Right cardiac atrium (tissue), 5 donors: ENCODE measurements at places on chromosomes 4 and X. TPM values are rescaled to one million over a fixed set of nuclear protein-coding genes. Genes with fewer than 3 reads are reported as not detected.

ADH7 gene
- 0.02 TPM for polyA plus RNA-seq

GPR34 gene
- 1.5 TPM for polyA plus RNA-seq

DNA sequence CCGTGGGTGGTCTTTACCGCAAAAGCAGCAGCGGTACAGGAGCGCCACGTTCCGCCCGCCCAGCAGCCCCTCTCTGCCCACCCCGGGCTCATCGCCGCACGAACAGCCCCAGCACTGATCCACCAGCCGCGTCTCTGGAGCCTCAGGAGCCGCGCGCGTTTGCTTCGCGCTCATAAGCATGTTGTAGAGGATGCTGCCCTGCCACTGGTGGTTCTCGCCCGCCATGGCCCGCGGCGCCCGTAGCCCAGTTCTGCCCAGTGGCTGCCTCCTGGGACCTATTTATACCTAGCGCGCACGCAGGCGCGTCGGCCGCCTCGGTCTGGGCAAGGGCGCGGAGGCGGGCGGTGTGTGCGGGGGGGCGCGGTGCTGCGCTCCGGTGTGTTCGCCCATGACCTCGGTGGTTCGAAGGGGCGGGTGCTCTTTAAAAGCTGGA is at the start of gene NR0B1:
TSS of gene NR0B1 (minus strand) at position 252 of the 433 bp plus-strand sequence. CDS start at position 225, 27 bp downstream.
- peak; percentile 28 for DNase-seq

DNA sequence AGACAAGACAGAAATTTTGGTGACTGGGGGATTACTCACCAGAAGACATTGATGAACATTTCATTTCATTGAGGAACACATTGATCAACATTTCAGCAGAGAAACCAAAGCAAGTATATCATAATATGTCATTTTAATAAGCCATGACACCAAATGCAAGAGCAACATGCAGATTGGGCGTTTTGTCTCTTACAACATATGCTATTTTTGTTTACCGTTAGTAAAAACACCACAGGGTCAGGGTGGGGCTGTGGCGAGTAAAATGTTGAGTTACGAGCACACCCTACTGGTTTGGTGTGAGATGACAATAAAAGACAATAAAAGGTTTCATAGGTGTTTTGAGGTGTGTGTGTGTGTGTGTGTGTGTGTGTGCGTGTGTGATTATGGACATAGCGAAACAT is 294.5 kb downstream of the PDGFC start:
- no peak for DNase-seq

GRCh38 chr4:1568855-1569460 is 115.2 kb downstream of the FAM53A start:
- peak; percentile 50 for DNase-seq

- DNase-seq, result no peak
Measured at GRCh38 chr4:92254767-92255442, 48.9 kb upstream of the GRID2 start.

DNA sequence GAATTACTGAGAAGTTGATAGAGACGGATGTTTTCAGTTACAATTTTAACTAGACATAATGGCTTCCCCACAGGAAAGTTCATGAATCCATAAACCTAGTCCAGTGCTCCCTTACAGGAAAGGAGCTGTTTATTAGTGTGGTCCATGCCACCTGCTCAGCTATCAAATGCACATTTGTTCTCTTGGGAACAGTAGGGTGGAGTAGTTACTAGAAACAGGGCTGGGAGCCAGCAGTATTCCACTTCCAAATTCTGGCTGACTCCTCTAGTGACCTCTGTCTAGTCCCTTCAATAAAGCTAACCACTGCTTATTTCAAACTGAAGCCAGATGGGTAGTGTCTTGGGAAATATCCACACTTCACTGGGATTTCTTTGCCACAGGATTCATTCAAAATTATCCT is 88.4 kb upstream of the TLL1 start:
- DNase-seq, result peak; percentile 60

GRCh38 chr4:127631420-127631819 is 1.3 kb upstream of the INTU start:
- DNase-seq, result no peak

DNA sequence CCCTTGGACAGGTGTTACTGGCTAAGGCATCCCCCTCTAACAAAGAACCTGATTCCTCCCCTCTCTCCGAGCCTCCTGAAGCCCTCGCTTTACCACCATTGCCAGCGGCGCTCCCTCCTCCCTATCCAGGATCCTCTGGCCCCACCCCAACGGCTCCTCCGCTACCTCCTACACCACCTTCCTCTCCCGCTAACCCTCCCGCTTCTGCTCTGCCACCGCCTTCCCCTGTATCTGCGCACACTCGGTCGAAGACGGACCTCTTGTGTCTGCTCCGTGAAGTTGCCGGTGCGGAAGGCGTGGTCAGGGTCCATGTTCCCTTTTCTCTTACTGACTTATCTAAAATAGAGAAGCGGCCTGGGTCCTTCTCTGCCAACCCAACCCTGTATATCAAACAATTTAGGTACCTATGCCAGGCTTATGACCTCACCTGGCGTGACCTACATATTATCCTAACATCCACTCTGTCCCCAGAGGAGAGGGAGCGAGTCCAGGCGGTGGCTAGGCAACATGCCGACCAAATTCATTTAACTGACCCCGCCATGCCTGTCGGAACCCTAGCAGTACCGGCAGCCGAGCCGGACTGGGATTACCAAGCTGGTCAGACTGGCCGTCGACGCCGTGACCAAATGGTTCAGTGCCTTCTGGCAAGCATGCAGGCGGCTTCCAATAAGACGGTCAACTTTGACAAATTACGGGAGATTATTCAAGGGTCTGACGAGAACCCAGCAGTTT is 958.9 kb downstream of the RPA4 start:
- DNase-seq, result peak; percentile 28

DNA sequence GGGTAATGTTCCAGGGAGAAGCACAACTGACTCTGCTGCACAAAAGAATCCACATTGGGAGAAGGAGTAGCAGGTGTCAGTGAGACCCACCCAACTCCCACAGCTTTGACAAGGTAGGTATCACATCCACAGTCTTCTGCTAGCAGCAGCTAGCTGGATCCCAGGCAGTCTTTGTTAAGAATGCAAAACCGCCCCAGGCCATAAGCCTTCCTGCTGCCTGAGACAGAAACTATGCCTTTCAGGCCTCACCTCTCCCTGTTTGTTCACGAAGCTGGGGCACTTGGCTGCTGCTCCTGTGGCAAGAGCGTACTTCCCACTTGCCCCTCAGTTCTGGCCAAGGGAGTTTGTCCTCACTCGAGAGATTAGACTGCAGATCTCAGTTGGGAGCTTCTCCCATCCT is 21.4 kb downstream of the RRAGB start:
- no peak for DNase-seq

DNA sequence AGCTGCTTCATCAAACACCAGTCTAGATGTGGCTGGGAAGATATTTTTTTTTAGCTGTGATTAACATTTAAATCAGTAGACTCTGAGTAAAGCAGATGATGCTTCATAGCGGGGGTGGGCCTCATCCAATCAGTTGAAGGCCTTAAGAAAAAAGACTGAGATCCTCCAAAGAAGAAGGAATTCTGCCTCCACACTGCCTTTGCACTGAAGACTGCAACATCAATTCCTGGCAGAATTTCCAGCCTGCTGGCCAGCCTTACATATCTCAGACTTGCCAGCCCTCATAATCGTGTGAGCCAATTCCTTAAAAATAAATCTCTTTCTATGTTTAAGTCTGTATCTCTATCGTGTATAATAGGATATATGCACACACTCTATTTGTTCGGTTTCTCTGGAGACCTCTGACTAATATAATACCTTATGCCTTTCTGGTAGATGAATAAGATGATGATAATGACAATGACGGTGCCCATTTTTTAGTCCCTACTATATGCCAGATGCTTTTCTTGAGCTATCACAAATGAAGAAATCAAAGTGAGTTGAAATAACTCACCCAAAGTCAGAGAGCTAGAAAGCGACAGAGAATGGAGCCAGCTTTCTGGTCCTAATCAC is 66.1 kb upstream of the SOD3 start:
- DNase-seq, result no peak
